ENCODE measurements at places on chromosomes 2 and 18.

- no peak for DNase-seq
These were observed 3.7 kb downstream of the MTX2 start for GRCh38 chr2:176272870-176273459.

GRCh38 chr2:191981706-191982105, 134.8 kb upstream of the CAVIN2 start:
- no peak for DNase-seq

DNA sequence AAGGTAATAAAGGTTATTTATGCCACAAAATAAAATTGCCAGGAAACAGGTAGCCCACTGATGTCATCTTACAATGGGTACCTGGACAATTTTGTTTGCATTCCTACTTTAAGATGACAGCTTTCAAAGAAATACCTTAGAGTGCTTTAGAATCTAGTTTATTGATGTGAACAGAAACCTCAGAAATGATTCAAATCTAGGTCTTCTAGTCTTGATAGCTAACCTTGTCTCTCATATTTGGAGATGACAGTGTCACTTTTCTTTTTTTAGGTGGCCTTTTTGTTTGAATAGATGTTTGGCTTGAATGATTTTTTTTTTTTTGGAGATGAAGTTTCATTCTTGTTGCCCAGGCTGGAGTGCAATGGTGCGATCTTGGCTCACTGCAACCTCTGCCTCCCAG, 69.1 kb downstream of the PIK3C3 start:
- DNase-seq, result no peak

- DNase-seq, result no peak
These were observed 549.9 kb upstream of the ACVR2A start for GRCh38 chr2:147294825-147295392.

DNA sequence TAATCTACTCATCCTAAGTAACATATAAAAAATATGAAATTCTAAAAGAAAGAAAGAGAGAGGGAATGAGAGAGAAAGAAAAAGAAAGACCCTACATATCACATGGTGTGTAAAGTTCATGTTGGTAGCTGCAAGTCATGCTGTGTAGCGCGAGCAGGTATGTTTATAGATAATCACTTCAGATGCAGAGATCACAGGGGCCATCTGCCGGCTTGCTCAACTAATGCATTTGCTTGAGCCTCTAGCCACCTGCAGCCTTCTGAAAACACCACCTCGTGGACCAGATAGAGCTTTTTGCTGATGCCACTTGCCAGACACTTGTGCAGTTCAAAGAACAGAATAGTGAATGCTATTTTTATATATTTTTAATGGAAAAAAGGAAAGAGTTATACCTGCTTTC, 37.6 kb downstream of the CDH7 start:
- no peak for DNase-seq

- DNase-seq, result no peak
These were observed 125.6 kb upstream of the PKDCC start for GRCh38 chr2:41922177-41922576.
